ENCODE measurements at places on chromosomes 2 and 18. TPM values are rescaled to one million over a fixed set of nuclear protein-coding genes. Genes with fewer than 3 reads are reported as not detected.

DCDC2C gene
- not detected for total RNA-seq

DNA sequence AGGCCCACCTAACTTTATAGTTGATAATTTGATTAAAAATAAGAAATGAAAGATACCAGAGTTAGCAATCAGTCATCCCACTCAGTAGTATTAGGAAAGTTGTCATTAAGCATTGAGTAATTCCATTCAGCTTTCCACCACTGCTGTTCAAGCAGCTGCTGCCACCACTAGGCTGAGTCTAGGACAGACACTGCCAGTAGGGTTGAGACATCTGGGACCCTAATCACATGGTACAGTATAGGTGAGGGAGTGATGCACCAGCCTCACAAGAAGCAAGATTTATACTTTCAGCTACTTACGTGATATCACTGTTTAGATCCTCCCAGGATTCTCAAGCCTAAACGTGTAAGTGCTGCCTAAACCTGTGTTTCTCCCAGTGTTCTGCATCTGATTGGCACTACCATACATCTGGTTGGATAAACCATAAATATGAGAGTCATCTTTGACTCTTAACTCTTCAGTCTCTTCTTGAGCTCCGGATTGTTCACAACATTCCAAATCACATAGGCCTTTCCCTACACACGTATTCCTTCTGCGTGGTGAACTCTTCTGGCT is 3.2 kb downstream of the UBXN4 start:
- no peak for DNase-seq

- no peak for DNase-seq
Observed at GRCh38 chr2:57617318-57617717, 429.3 kb upstream of the VRK2 start.

CMPK2 gene
- 4.9 TPM for total RNA-seq

Measured in posterior vena cava (tissue), 2 donors.